Osteoblast (primary cell): ENCODE measurements at places on chromosomes 4 and X. TPM values are rescaled to one million over a fixed set of nuclear protein-coding genes. Genes with fewer than 3 reads are reported as not detected.

GRCh38 chr4:114998316-114998715 lies 115.1 kb downstream of the NDST4 start:
- H3K36me3 ChIP-seq: no peaks in the 10 kb centered on the region
- no peaks in the 10 kb centered on the region for H3K27me3 ChIP-seq
- H3K4me1 ChIP-seq: no peaks in the 10 kb centered on the region
- DNase-seq: no peak

- no peaks in the 10 kb centered on the region for H3K27me3 ChIP-seq
- H3K4me3 ChIP-seq: no peak overlapping the region
- peaks cover 13% of the 10 kb centered on the region for H3K4me1 ChIP-seq
- H3K27ac ChIP-seq: no peak overlapping the region
- peak; percentile 49 for DNase-seq
- no peaks in the 10 kb centered on the region for H3K36me3 ChIP-seq
Observed at GRCh38 chr4:149825336-149825735, 9.7 kb upstream of the IQCM start.

GRCh38 chr4:3835527-3836405 lies 69.6 kb downstream of the ADRA2C start:
- no peaks in the 10 kb centered on the region for H3K4me1 ChIP-seq
- H3K27ac ChIP-seq: no peak overlapping the region
- H3K4me3 ChIP-seq: no peak overlapping the region
- H3K27me3 ChIP-seq: peaks cover 22% of the 10 kb centered on the region

- H3K27ac ChIP-seq: no peak overlapping the region
- no peak for DNase-seq
- H3K4me1 ChIP-seq: no peaks in the 10 kb centered on the region
- no peaks in the 10 kb centered on the region for H3K36me3 ChIP-seq
Observed at GRCh38 chrX:4397471-4397870, 684.0 kb upstream of the PRKX start.

DNA sequence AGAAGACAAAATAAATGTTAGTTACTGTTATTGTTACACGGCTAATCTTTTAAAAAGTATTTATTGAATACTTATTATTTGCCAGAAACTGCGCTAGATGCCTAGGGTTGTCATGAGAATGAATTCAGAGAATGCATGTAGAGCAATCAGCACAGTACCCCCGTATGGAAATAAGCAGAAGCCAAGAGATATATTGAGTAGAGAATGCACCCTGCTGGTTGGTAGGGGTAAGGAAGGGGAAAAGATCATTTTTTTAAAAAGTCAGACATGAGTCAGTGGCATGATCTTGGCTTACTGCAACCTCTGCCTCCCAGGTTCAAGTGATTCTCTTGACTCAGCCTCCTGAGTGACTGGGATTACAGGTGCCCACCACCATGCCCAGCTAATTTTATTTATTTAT lies 13.1 kb upstream of the DRP2 start:
- peaks cover 12% of the 10 kb centered on the region for H3K4me1 ChIP-seq
- H3K36me3 ChIP-seq: no peaks in the 10 kb centered on the region
- H3K27ac ChIP-seq: no peak overlapping the region
- DNase-seq: peak; percentile 48
- no peak overlapping the region for H3K4me3 ChIP-seq
- H3K27me3 ChIP-seq: peaks cover 5% of the 10 kb centered on the region

GRCh38 chrX:86910602-86911311 lies 606.8 kb upstream of the KLHL4 start:
- no peaks in the 10 kb centered on the region for H3K36me3 ChIP-seq
- no peak overlapping the region for H3K27ac ChIP-seq
- H3K4me3 ChIP-seq: no peak overlapping the region
- no peaks in the 10 kb centered on the region for H3K27me3 ChIP-seq
- no peak for DNase-seq
- no peaks in the 10 kb centered on the region for H3K4me1 ChIP-seq

DNA sequence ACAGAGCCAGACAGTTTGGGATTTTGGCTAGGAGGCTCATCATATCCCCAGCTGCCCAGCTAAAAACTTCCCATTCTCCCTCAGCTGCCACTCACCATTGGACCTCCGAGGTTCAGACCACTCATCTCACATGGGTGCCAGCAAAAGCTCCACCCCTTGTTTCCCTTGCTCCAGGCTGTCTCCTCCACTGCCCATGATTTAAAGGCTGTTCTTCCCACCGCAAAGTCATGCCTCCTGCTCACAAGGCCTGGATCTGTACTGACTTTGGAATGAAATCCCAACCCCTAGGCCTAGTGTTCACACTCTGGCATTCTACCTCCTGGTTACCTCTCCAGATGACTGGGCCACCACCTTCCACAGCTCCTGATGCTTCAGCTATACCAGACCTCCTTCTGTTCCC lies 142.2 kb upstream of the EOLA2 start:
- H3K27ac ChIP-seq: no peak overlapping the region
- H3K4me1 ChIP-seq: peaks cover 15% of the 10 kb centered on the region
- H3K36me3 ChIP-seq: no peaks in the 10 kb centered on the region
- no peak overlapping the region for H3K4me3 ChIP-seq

DNA sequence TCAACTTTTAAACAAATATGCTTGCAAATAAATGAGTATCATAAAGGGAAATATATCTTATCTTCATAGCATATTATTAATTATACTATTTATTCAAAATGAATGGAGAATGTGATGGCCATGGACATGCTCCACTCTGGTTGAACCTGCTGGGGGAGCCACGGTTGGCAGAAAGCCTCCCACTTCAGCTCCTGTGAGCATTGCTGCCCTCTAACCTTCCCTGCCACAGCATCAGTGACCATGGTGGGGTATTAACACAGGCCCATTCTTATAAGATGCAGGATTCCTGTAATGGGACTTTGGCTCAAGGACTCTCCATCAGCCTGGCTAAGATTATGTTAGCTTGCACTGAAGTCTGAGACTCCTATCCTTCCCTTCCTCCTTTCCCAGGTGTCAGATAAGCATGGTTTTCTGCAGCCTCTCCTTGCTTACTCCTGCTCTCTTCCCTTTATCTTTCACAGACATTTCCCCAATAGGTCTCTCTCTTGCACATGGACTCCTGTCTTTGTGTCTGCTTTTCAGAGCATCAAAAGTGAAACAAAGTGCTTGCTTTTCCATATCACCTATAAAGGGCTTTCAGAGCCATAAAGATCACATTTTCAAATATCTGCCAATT lies 4.9 kb upstream of the ABRAXAS1 start:
- H3K4me1 ChIP-seq: peaks cover 5% of the 10 kb centered on the region
- no peaks in the 10 kb centered on the region for H3K27me3 ChIP-seq
- no peak overlapping the region for H3K4me3 ChIP-seq
- H3K36me3 ChIP-seq: no peaks in the 10 kb centered on the region
- peak; percentile 30 for DNase-seq

- DNase-seq: no peak
- H3K27me3 ChIP-seq: no peaks in the 10 kb centered on the region
Observed at GRCh38 chrX:153799326-153799725, 4.9 kb downstream of the SSR4 start.

DNA sequence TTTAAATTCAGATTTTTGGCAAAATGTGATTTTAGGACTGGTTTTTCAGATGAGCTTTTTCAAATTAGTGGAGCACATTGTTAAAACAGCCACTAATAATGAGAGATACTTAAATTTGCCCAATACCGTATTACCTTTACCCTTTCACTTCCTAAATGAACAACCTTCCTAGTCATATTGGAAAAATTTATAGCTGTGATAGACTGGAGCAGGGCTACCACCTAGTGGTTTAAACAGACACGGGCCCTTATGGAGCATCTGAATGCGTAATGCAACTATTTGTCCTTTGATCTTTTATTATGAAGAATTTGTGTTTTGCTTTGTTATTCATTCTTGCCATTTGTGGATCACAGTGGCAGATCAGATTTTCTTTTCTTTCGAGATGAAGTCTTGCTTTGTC lies 72.7 kb downstream of the KDM6A start:
- H3K4me1 ChIP-seq: no peaks in the 10 kb centered on the region
- H3K27ac ChIP-seq: no peak overlapping the region
- DNase-seq: no peak
- no peaks in the 10 kb centered on the region for H3K36me3 ChIP-seq
- H3K4me3 ChIP-seq: no peak overlapping the region
- no peaks in the 10 kb centered on the region for H3K27me3 ChIP-seq

GRCh38 chrX:139932073-139932900 lies 566 bp downstream of the ATP11C start:
- H3K36me3 ChIP-seq: no peaks in the 10 kb centered on the region
- DNase-seq: peak; percentile 86
- no peaks in the 10 kb centered on the region for H3K27me3 ChIP-seq
- peak overlapping the region; percentile 80 for H3K4me3 ChIP-seq
- H3K27ac ChIP-seq: peak overlapping the region; percentile 66
- peaks cover 5% of the 10 kb centered on the region for H3K4me1 ChIP-seq

DNA sequence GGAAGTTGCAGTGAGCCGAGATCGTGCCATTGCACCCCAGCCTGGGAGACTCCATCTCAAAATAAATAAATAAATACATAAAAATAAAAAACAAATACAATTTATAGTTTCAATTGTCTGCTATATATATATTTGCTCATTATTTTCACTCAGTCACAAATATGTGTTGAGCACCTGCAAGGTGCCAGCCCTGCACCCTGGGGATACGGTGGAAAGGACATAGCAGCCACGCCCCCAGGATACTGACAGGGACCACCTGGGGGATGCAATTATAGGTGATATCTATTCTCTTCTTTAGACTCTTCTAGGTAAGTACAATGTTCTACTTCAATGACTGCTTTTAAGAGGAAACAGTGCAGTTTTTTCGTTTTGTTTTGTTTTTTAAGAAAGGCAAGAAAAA lies 85.0 kb downstream of the JAKMIP1 start:
- no peak for DNase-seq
- no peaks in the 10 kb centered on the region for H3K27me3 ChIP-seq
- H3K36me3 ChIP-seq: no peaks in the 10 kb centered on the region
- no peaks in the 10 kb centered on the region for H3K4me1 ChIP-seq
- no peak overlapping the region for H3K27ac ChIP-seq

DNA sequence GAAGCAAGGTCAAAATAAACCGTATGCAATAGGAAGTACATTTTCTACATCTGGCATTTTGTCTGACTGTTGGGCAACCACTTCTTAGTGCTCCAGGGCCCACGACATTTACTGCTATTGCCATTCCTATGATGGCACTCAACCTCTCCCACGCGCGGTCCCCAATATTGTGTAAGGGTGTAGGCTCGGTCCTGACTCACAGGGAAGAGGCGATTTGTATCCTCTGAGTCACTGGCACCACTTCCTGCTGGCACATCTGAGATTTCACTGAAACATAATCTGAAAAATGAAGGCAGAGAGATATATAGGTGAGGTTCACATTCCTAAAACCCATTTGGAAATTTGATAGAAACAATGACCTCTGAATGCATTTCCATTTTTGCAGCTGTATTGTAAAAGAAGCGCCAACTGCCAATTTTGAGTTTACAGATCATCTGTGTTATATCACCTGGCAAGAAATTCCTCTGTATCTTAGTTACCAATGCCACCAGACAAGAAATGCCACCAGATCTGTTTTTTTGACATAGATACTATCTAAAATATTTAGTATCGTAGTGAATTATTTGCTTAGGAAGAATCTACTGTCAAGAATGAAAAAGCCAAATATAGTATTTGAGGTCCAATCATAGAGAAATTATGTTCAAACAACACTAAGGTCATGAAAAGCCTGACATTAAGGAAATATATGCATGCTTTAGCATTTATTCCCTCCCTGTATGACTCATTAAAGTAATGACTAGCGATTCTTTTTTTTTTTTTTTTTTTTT lies 9.8 kb downstream of the EREG start:
- peaks cover 25% of the 10 kb centered on the region for H3K4me1 ChIP-seq
- no peak overlapping the region for H3K4me3 ChIP-seq
- no peaks in the 10 kb centered on the region for H3K27me3 ChIP-seq
- peak; percentile 79 for DNase-seq
- H3K27ac ChIP-seq: peak overlapping the region; percentile 63

DNA sequence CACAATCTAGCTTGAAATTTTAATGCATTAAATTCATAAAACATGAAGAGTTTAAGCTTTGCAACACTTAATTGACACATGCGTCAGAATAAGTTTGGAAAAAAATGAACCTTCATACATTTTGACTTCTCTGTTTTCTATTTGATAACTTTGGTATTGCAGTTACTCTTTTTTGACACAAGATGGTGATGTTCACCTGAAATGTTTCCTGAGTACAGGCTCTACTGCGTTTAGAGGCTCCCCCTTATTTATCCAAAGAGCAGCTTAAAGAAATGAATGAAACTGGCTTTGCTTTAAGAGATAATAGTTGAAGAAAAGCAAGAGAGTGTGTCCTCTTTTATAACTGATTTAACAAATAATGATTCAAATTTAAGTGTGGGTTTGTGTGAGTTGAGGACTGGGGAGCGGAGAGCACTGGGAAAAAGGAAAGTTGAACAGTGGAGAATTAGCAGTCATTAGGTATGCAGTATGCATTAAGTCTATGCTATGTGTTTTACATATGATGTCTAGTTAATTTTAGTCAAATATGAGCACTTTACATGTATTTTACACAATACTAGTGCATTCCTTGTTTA lies 180.6 kb upstream of the NUDT6 start:
- H3K27ac ChIP-seq: no peak overlapping the region
- H3K36me3 ChIP-seq: no peaks in the 10 kb centered on the region
- no peaks in the 10 kb centered on the region for H3K4me1 ChIP-seq
- H3K4me3 ChIP-seq: no peak overlapping the region
- no peaks in the 10 kb centered on the region for H3K27me3 ChIP-seq

DNA sequence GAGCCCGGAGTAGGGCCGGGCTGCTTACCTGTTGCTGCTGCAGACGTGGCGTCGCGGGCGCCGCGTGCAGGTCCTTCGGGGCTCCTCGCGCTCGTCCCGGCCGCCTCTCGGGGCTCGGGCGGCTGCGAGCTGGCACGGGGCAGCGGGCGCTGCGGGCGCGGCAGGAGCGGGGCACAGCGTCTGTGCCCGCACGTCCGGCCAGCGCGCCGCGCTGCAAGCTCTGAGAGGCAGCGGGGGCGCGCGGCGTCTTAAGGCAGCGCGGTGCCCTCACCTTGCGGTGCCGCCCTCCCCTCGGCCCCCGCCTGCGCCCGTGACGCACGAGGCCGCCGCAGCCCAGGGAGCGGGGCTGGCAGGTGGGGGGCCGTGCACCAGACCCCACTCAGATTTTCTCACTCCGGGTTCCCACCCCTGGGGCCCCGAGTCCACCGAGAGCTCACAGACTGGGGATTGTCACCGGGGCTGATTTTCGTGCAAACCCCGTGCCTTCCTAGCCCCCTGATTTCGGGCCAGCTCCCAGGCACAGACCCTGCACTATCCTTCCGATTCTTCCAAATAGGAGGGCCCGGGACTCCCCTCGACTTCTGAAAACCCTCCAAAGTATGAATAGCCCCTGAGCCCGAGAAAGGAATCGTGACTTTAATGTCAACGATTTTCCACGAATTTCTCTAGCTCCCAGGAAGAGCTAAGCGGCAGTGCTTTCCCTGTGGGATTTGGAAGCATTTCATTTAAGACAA lies at the start of gene GPR101:
GPR101 (minus strand) TSS at position 222 of the 734 bp plus-strand sequence. CDS start 2,321 bp downstream, outside the sequence.
- no peaks in the 10 kb centered on the region for H3K36me3 ChIP-seq
- H3K27ac ChIP-seq: no peak within 1 kb of the TSS
- H3K4me3 ChIP-seq: no peak within 1 kb of the TSS

SULT1B1 gene
- total RNA-seq: not detected in 2 replicates

GASK1B gene
- 35.4 and 42.0 TPM in 2 replicates for total RNA-seq

CSAG3 gene
- not detected in 2 replicates for total RNA-seq

CPLX1 gene
- not detected in 2 replicates for total RNA-seq

IBSP gene
- 14.4 and 15.6 TPM in 2 replicates for total RNA-seq

NWD2 gene
- not detected in 2 replicates for total RNA-seq
